NCI-H2171 treated with DMSO at 0.1 percent for 48 hours (cell line): ENCODE measurements at places on chromosomes 3 and 15.

- DNase-seq = no peak
These were observed 362.6 kb downstream of the ROBO1 start for GRCh38 chr3:79405183-79405582.

DNA sequence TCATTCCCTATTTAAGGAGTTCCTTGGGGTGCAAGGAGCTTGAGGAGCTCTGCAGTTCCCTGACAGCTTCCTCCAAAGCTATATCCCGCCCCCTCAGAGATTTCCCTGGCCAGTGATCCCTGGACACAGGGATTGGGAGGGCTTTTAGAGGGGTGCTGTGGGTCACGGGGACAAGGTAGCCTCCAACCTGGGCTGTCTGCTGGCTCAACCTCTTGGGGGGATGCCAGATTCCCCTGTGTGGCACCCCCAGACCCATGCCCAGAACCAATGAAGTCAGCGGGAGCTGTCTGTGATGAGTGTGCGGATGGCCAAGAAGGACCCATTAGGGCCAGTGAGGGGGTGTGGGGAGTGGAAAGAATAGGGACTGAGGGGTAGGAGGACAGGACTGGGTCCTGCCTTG, 21.0 kb upstream of the ATP2B2 start:
- DNase-seq = no peak

GRCh38 chr15:77457191-77457904, 36.7 kb downstream of the HMG20A start:
- no peak for DNase-seq

GRCh38 chr15:39172380-39173281, 408.2 kb upstream of the THBS1 start:
- DNase-seq = no peak

DNA sequence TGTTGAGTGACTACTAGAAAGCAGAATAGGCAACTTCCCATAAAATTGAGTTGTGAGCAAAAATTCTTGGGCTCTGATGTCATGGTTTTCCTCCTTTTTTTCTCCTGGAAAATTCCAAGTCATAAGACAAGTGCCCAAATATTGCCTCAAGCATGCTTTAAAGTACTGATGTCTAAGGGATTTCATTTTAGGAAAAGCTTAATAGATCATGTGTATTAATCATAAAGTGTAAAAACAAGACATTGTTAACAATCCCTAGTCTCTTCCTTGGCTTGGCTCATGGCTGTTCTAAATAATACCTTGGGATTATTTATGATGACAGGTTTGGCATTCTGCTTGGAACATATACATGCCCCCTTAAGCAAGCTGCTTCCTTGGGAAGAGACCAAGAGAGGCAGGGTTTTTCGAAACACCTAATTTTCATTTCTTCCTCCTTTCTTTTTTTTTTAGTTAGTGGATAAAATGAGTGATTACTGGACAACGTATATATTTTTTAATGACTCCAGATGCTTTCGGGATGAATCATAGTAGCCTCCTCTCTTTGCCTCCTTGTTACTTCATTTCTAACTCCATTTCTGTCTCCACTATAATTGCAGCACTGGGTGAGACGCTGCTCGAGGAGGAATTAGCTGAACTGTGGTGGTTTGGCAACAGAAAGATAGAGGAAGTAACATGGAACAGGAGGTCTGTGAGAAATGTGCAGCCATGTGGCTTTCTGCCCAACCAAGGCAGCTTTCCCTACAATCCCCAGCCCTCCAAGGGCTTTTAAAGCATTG, 104.9 kb downstream of the TPRG1 start:
- peak; percentile 39 for DNase-seq

GRCh38 chr3:180329187-180329586, 272.8 kb upstream of the TTC14 start:
- DNase-seq = no peak

DNA sequence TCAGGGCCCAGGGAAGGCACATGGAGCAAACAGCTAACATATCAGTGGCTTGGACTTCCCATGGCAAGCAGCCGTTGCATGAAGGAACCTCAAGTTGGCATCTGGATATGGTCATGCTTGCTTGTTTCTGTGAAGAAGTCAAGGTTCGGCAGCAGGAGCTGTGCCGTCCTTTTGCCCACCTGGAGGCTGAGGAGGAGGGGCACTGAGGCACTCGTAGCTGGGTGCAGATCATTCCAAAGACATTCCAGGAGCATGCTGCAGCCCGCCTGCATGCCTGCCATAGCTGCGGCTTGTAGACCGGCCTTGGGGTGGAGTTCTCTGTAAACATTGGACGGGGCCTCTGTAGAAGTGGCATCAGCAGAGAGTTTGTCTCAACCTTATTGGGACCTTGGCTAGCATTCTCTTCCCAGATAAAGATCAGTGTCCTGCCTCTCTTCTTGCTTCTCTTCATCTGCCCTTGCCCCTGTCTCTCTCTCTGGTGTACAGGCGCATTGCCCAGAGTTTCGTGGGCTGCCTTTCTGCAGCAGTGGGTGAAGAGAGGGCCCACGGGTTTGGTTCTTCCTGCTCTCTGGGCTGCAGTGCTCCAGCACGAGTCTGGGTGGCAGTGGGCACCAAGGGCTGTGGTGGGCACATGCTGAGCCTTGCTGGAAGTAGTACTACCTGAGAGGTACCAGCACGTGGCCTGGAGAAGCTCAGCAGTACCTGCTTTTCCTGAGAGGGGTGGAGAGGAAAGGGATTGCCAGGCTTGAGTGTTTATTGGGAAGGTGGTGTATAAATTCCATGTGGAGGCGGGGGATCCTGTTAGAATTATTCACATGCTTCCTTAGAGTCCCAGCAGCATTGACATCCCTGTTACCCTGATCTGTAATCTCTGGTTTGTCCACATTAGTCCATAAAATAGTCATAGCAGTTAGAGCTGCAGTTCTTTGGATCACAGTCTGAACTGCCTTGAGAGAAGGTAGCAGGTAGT, 49.4 kb downstream of the CHCHD6 start:
- no peak for DNase-seq

DNA sequence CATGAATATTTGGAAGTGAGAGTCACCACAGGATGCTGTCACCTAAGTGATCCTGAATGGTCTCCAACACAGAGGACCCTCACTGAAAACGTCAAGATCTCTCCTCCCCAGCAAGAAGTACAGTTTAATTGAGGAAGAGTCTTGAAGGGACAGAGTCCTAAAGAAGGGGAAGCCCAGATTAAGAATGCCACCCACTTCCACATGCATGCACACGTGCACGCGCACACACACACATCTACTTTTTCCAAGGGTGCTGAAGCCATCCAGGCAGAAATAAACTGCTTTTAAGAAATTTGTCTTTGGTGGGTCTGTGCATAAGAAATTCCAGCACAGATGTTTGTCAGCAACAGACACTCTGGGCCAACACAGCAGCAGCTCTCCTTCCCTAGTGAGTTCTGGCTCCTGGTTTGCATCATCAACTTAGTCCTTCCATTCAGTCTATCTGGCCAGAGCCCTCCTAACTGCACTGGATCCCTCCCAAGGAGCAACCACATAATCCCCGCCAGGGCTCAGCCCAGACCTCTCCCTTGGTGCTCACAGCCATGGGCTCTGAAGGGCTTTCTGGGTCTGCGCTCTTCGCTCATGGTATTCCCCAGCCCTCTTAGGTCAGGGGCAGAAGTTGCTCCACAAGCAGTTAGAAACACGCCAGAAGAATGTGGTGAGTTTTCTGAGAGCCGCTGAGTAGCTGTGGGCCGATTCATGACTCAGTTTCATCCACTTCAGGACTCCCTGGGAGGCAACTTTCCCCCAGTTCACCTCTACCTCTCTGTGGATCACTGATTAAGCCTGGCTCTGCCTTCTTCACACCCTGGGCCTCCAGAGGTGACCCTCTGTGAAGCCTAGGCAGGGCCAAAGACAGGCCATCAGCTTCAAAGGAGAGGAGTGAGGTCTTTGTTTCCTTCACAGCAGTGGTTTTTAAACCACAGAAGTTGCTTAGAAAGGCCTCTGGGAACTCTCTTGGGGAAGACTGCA, 132.6 kb upstream of the LIPC start:
- DNase-seq = no peak

DNA sequence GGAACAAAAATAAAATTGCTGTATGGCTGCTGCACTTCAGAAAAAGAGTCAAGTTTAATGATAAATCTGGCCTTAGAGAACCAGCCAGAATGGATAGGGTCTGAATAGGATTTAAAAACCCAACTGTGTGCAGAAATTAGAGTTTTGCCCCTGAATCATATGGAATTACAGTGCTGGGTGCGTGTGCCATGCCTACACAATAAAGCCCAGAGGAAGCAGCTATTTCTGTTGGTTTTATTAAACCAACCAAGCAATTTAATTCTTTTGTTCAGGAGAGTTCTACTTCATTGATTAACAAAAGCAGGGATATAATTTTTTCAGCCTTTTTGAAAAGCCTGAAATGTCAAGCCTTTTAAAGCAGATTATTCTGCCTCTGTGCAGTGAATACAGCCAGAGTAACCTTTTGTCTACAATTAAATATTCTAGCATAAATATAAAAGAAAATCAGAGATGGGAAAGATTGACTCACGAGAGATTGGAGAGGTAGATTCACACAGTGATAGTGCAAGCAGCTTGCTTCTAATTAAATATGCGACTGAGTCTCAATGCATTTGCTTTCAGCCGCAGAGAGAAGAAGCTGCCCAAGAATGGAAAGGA, 66.7 kb upstream of the DNAJC19 start:
- no peak for DNase-seq

DNA sequence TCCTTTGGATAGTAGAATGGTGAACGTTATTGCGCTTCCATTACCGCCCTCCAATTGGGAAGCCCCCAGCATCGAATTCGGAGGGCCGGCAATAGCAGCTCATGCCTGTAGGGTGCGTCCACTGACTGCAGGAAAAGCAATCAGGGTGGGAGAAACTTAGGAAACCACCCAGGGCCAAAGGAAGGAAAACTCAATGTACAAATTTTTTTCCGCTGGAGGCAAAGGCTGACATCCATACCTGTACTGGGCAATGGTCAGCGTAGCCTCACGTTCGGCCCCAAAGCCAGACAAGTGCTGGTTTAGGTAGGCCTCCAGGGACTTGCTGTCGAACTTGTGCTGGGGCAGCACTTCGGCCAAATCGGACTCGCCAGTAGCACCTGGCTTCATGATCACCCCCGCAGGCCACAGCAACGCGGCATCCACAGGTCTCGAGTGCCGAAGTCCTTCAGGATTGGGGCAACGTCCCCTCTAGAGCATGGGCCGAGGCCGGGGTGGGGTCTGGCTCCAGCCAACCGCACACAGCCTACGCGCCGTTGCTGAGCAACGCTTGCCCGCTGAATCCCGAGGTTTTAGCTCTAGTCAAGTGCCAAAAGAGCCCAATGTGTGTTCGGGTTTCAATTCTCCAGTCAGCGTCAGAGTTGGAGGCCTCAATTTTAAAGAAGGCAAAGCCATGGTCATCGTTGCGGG, at the start of gene ACAD11:
ACAD11 (minus strand) TSS at position 445 of the 687 bp plus-strand sequence; CDS start at position 387, 58 bp downstream.
- peak; percentile 76 for DNase-seq

DNA sequence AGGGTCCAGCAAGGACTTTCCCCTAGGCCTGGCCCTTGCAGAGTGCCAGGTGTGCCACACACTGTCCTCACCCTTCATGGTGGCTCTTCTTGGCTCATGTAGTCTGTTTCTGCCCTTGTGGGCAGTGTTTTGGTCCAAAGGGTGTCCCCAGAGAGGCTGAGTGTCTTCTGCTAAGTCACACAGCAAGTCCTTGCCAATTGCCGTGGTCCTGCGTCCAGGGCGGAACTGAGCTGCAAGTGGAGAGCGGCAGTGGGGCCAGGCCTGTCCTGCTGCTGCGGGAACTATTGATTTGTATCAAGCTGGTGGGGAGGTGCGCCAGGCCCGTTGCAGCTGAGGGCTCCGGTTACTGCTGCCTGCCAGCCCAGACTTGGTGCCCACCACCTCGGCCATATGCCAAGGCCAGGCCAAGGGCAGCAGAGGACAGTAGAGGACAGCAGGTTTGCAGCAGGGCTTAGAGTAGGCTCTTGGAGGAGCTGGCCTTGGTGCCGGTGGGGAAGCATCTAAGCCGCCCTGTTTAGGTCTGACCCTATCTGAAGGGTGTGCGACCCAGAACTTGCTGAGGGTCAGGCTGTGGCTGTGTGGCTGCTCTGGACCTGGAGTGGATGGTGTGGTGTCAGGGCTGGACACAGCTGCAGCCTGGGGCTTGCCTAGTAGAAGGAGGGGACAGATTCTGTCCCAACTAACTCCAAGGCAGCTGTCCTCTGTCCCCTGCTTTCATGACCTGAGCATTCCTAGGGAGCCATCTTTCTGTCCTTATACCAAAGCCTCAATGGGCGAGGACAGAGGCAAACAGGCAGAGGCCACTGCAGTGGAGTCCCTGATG, 4.5 kb downstream of the AMIGO3 start:
- DNase-seq = no peak

DNA sequence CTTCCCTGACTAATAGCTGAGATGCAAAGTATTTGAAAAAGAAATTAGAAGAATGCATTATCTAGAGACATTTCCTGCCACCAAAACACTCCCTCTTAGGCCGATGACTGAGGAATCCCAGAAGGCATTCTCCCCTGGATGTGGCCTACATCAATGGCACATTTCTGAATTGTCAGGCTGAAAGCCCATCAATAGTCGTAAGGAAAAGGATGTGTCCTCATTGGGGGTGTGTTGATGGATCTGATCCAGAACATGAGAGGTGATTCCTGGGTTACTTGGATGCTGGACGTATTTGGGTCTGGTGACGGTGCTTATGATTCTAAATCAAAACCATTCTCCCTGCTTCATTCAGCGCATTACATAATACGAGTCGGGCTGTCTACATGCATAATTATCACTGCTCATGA, 216.9 kb upstream of the CDIN1 start:
- DNase-seq = no peak

DNA sequence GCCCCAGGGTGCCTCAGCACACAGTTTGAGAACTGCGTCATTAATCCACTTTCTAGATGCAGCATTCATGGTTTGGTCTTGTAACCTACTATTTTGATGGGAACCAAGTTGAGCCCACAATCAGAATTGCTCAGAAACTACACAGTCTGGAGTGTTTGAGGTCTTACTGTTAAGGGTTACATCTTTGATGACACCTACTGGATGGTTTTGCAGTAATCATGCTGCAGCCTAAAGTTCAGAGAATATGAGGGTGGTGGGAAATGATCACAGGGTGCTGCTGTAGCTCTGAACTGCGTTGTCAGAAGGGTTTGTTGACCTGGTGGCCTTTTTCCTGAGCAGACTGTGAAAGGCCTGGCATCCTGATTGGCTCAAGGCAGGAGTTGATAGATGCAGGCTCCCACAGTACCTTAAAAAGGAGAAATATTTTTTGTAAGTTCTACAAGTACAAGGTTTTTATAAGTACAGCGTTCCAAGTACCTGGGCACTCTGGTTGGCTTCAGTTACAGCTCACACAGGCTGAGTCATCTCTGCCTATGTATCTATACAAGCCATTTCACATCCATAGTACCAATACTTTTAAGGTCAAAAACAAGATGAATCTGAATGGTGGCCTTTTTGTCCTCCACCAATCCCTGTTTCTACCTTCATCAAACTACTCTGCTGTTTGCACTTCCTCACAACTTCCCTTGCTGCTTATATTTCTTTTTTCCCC, 60.5 kb upstream of the ACKR4 start:
- DNase-seq = no peak

- DNase-seq = no peak
These were observed 333.1 kb upstream of the NECTIN3 start for GRCh38 chr3:110738531-110738930.
